ENCODE measurements at places on chromosomes 6 and 20. TPM values are rescaled to one million over a fixed set of nuclear protein-coding genes. Genes with fewer than 3 reads are reported as not detected.

DNA sequence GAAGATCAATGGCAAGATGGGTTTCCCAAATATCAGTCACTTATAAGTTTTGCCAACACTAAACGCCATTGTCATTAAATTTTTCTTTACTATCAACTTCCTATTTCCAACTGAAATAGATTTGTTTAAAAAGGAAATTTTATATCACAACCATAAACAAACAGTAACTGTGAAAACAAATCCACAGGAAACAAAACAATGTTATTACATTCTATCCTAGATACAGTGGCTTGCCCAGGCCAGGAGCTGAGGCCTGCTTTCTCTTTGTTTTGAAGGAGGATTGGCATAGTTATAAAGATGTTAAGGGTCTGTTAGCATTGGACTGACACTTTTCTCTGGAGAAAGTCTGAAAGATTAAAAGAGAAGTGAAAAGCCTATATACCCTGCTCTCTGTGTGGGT is 24.9 kb downstream of the PPP1R16B start:
- peak overlapping the region; percentile 58 for H3K27ac ChIP-seq
- no peaks in the 10 kb centered on the region for H3K36me3 ChIP-seq
- no peak for DNase-seq
- H3K4me3 ChIP-seq: no peak overlapping the region

GRCh38 chr6:79413562-79414002 is 123.6 kb downstream of the LCA5 start:
- no peaks in the 10 kb centered on the region for H3K36me3 ChIP-seq
- DNase-seq: no peak
- no peak overlapping the region for H3K27ac ChIP-seq

GRCh38 chr6:100344761-100345160 is 120.0 kb downstream of the SIM1 start:
- no peak for DNase-seq
- H3K36me3 ChIP-seq: no peaks in the 10 kb centered on the region
- H3K27ac ChIP-seq: no peak overlapping the region
- no peak overlapping the region for H3K4me3 ChIP-seq

GRCh38 chr20:48921883-48922820 is 641 bp downstream of the ARFGEF2 start:
- H3K36me3 ChIP-seq: no peaks in the 10 kb centered on the region
- H3K27ac ChIP-seq: peak overlapping the region; percentile 98
- peak overlapping the region; percentile 96 for H3K4me3 ChIP-seq
- peaks cover 65% of the 10 kb centered on the region for H3K4me1 ChIP-seq

DNA sequence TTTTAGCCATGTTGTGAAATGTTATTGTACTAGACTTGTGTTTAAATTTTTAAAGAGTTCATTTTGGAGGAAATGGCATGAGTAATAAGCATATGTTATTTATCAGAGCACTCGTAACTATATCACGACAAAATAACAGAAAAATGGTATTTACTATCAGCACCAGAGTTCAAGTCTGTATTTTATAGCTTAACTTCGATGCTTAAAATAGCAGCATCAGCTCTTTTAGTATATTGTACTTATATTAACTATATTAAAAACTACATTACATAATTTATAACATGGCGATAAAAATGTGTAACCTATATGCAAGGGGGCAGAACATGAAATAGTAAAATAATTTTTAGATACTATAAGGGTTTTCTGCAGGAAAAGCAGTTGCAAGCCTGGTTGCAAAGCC is 52.9 kb downstream of the ABRACL start:
- H3K27ac ChIP-seq: peak overlapping the region; percentile 72
- H3K4me3 ChIP-seq: no peak overlapping the region
- no peaks in the 10 kb centered on the region for H3K36me3 ChIP-seq
- DNase-seq: no peak
- H3K27me3 ChIP-seq: no peaks in the 10 kb centered on the region

GRCh38 chr6:41551857-41552256 is 5.7 kb downstream of the FOXP4 start:
- peaks cover 51% of the 10 kb centered on the region for H3K4me1 ChIP-seq
- no peaks in the 10 kb centered on the region for H3K36me3 ChIP-seq
- H3K27me3 ChIP-seq: peaks cover 37% of the 10 kb centered on the region
- DNase-seq: no peak

GABRR1 gene
- total RNA-seq: not detected

DNA sequence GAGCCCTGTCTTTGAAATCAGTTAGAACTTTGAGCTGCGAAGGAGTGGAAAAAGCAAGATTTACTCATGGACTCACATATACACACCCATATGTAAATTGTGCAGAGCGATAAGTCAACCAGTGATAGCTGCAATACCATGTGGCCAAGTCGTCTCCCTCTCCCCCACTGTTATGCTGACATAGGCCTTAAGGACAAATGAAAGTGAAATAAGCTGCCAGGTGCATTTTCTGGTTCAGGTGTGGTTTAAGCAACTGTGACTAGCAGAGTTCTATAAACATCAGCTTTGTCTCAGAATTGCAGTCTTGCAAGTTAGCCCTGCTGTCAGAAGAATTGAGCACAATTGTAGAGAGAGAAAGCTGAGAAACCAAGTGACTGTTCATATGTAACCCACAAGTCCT is 9.6 kb downstream of the FAM83B start:
- no peak overlapping the region for H3K27ac ChIP-seq
- no peaks in the 10 kb centered on the region for H3K36me3 ChIP-seq
- H3K4me3 ChIP-seq: no peak overlapping the region
- no peaks in the 10 kb centered on the region for H3K4me1 ChIP-seq
- no peaks in the 10 kb centered on the region for H3K27me3 ChIP-seq

KHDRBS2 gene
- not detected for total RNA-seq

GRCh38 chr6:41546475-41546865 is 289 bp downstream of the FOXP4 start:
- peaks cover 48% of the 10 kb centered on the region for H3K27me3 ChIP-seq
- peak overlapping the region; percentile 87 for H3K27ac ChIP-seq
- H3K4me3 ChIP-seq: peak overlapping the region; percentile 91
- no peaks in the 10 kb centered on the region for H3K36me3 ChIP-seq
- peaks cover 57% of the 10 kb centered on the region for H3K4me1 ChIP-seq

DNA sequence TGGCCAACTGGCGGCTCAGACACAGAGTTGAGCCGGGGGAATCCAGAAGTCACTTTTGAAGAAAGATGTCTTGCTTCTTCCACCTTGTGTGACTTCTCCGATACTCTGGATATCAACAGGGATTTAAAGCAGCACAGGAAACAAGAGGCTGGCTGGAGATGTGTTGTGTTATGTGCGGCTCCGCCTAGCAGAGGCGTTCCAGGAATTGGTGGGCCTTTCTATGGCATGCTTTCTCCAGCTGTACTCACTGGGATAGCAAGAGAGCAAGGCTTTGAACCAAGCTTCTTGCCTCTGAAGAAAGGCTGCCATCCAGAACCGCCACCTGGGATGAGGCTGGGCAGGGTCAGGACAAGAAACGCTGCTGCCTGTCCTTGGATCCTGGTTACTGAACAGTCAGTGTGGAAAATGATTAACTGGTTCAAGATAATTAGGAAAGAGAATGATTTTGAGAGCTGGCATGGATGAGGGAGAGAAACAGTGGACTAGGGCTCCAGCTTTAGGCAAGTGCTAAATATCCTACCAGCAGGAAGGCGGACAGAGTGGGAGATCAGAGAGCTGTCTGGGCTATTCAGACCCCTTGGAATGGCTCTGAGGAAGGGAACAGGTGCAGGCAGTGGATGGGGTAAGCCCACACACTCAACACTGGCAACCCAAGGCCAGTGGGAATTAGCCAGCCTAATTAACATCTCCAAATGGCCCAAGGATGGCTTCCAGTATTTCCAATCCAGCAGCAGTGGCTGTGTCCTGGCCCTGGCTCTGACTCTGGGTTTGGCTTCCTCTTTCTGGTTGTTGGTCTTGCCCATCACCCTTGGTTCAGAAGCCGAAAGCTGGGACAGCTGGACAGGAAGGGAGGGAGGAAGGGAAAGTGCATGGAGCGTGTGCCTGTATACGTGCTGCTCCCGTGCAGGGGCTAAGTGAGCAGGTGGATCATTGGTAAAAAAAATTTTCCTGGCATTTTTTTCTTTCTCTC is 31.9 kb downstream of the INSM1 start:
- no peak for DNase-seq
- no peak overlapping the region for H3K27ac ChIP-seq
- peaks cover 34% of the 10 kb centered on the region for H3K36me3 ChIP-seq
- no peak overlapping the region for H3K4me3 ChIP-seq

TMEM74B gene
- total RNA-seq: 4.2 TPM

DNA sequence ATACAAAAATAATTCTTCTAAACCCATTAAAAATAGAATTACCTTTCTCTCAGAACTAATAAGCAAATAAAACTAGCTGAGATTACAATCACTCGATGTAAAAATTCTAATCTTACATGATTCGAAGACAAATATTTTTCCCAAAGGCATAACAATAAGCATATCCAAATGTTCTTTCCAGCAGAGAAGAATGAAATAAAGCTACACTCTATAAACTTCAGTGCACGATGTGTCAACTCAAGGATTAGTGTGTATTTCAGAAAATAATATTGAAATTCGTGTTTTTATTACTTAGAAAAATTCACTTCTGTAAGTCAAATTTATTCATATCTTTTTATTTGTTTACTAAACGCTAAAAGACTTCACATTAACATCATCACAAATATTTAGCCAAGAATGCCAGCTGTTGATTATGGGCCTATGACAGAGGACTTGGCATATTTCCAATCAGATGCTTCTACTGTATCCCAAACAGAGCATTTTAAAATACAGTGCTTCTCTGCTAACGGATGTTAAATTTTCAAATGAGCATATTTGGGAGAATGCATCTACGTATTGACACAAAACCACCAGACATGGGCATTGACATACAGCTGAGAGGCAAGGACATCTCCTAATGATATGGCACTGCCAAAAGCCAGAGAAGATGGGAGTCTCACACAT is 54.7 kb upstream of the PDE7B start:
- H3K4me1 ChIP-seq: no peaks in the 10 kb centered on the region
- no peak overlapping the region for H3K4me3 ChIP-seq
- no peak for DNase-seq
- H3K36me3 ChIP-seq: no peaks in the 10 kb centered on the region
- no peaks in the 10 kb centered on the region for H3K27me3 ChIP-seq

GRCh38 chr6:83341765-83342164 is 89.1 kb downstream of the ME1 start:
- peaks cover 8% of the 10 kb centered on the region for H3K36me3 ChIP-seq
- no peak for DNase-seq
- H3K4me1 ChIP-seq: no peaks in the 10 kb centered on the region
- H3K27me3 ChIP-seq: no peaks in the 10 kb centered on the region
- no peak overlapping the region for H3K27ac ChIP-seq

HEY2 gene
- 25.6 TPM for total RNA-seq

DNA sequence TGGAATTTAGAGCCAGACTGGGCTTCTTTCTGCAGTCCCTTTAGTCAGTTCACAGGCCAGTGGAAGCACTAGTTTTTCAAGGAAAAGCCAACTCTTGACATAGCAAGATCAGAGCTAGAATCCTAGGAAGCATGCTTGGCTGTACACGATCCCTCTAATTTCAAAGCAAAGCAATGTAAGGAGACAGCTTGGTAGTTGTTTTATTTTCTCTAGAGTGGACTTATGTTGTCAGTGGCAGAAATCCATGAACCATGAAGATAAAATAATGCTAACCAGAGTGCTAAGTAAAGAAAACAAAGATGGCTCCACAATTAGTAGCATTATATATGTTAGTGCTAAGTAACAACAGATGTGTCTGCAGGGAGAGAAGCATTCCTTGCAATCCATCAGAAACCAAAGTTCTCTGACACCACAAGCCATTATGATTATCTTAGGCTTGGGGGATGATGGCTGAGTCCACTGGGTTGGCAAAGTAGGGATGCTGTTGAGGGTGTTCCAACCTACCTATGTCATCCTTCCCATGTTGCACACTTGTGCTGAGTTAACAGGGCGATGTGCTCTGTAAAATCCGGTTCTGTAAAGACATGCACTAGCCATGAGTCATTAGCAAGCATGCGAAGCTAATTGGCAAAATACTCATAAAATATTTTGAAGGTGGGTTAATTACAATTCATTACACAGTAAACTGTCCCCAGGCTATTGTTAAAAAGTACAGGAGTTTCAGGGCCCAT is 115.2 kb downstream of the BMP2 start:
- no peaks in the 10 kb centered on the region for H3K4me1 ChIP-seq
- no peak overlapping the region for H3K27ac ChIP-seq
- no peaks in the 10 kb centered on the region for H3K36me3 ChIP-seq
- H3K27me3 ChIP-seq: peaks cover 1% of the 10 kb centered on the region
- DNase-seq: no peak
- no peak overlapping the region for H3K4me3 ChIP-seq

GRCh38 chr6:114042267-114043016 is 71.5 kb upstream of the HDAC2 start:
- DNase-seq: no peak
- no peak overlapping the region for H3K27ac ChIP-seq

DNA sequence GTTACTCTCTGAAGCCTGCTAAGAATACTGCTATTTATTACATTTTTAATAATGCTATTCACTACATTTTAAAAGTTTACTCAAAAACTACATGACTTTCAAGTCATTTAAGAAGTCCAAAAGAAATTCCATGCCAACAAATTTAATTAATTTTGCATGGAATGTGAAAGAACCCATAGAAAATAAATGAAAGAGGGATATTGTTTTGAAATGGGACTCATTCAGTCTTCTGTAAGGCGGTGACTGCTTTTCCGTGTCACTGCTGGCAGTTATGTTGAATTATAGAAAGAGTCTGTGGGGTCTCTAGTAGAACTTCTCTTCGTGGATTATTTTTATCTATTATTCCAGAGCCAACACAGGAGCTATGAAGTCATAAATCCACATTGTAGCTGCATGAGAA is 211.2 kb downstream of the LAMA2 start:
- H3K4me3 ChIP-seq: no peak overlapping the region
- DNase-seq: no peak
- H3K27me3 ChIP-seq: no peaks in the 10 kb centered on the region
- peaks cover 61% of the 10 kb centered on the region for H3K4me1 ChIP-seq

TFAP2B gene
- total RNA-seq: not detected

DNA sequence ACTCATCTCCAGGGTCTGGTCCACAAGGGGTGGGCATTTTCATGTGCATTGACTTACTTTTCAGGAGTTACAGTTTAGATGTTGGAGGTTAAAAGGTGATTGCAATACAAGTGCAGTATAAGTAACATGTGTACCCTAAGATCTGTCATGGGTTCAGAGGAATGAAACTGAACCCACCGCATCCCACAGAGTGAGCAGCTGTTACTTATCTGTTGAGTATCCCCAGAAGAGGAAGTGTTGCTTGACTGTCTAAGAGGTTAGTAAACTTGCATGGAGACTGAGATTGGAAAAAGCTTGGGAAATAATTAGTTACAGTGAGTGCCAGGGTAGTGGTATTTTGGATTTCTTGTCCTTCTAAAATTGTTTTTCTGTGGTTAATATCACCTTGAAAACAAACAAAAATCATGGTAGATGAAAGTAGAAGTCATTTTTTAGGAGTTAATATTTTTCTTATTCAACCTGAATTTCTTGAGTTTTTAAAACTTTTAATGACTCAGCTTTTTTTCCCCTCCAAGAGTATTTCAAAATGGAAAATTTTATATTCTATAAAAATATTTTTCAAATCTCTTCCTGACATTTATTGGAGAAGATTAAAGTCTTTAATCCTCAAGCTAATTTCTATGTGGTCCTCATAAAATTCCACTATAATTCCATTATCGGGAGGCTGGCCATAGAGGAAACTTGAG is 306.1 kb downstream of the ZNF217 start:
- H3K27ac ChIP-seq: no peak overlapping the region
- H3K4me1 ChIP-seq: no peaks in the 10 kb centered on the region
- DNase-seq: no peak

SPDEF gene
- total RNA-seq: 0.11 TPM

All from left ventricle myocardium inferior (tissue), 1 donor.